ENCODE measurements at places on chromosomes 12 and 14.

- DNase-seq: no peak
These were observed 6.4 kb downstream of the NGB start for GRCh38 chr14:77264466-77265186.

GRCh38 chr12:47812797-47813510, 6.7 kb downstream of the HDAC7 start:
- no peak for DNase-seq

GRCh38 chr12:79329933-79330332, 360.8 kb downstream of the PAWR start:
- DNase-seq: no peak

- no peak for DNase-seq
These were observed 116.8 kb downstream of the WIF1 start for GRCh38 chr12:65004270-65004669.

- no peak for DNase-seq
These were observed 40.0 kb upstream of the SLC2A13 start for GRCh38 chr12:40145896-40146295.

GRCh38 chr12:62629971-62630739, 163.5 kb downstream of the MON2 start:
- DNase-seq: no peak

GRCh38 chr12:77855548-77855947, 24.9 kb downstream of the NAV3 start:
- no peak for DNase-seq

- DNase-seq: no peak
These were observed 8.3 kb upstream of the STAC3 start for GRCh38 chr12:57258977-57259970.

DNA sequence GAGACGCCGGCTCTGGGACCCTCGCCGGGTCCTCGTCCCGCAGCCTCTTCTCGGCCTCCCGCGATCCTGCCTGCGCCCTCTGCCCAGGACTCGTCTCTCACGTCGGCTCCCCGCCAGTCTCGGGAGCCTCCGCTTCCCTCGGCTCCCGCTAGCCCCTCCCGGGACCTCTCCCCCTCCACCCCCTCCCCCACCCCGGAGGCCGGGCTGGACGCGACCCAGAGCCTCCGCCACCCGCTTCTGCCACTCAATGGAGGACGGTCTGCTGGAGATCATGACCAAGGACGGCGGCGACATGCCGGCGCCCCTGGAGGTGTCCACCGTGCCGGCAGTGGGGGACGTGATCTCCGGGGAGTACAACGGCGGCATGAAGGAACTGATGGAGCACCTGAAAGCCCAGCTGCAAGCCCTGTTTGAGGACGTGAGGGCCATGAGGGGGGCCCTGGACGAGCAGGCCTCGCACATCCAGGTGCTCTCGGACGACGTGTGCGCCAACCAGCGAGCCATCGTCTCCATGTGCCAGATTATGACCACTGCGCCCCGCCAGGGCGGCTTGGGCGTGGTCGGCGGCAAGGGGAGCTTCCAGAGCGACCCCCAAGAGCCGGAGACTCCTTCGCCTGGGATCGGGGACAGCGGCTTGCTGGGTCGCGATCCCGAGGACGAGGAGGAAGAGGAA, 568 bp downstream of the CCDC184 start:
- DNase-seq: no peak

- DNase-seq: no peak
These were observed 35.4 kb downstream of the RAD52 start for GRCh38 chr12:913919-914698.

DNA sequence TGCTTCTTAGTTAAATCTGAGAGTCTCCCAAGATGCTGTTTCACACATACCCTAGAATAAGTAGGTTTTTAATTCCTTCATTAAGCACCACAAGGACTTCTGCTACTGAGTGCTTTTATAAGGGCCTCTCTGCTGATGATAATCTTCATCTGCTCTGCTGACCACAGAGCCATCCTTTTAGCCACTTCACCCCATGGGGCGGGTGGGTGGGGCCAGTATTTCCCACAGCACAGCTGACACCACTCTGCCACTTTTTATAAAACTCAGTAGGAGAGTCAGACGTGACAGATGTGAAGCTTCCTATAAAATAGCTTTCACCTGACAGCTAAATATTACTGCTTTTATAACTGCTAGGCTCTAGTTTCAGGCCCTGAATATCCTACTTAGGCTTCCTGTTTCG, 20.3 kb downstream of the FCF1 start:
- DNase-seq: no peak

GRCh38 chr12:23906329-23906728, 43.1 kb downstream of the SOX5 start:
- no peak for DNase-seq

- DNase-seq: no peak
These were observed 12.4 kb downstream of the DPF3 start for GRCh38 chr14:72881543-72881942.

GRCh38 chr14:44339231-44339630, 167.9 kb downstream of the FSCB start:
- DNase-seq: no peak

- DNase-seq: no peak
These were observed 9.6 kb downstream of the OR6S1 start for GRCh38 chr14:20631880-20632389.

DNA sequence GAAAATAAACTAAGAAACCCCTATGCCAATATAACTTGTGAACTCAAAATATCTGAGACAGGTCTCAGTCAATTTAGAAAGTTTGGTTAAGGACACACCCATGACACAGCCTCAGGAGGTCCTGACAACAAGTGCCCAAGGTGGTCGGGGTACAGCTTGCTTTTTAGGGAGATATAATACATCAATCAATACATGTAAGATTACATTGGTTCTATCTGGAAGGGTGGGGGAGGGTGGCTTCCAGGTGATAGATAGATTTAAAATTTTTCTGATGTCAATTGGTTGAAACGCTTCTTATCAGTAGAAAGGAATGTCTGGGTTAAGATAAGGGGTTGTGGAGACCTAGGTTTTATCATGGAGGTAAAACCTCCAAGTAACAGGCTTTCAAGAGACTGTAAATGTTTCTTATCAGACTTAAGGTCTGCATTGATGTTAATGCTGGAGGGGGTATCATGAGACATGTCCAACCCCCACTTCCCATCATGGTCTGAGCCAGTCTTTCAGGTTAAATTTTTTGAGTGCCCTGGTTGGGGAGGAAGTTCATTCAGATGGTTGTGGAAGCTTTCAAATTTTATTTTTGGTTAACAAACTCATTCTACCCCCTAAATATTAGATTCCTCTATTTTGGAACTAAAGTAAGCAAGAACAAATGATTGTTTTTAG, 82.0 kb upstream of the RASSF8 start:
- DNase-seq: no peak

DNA sequence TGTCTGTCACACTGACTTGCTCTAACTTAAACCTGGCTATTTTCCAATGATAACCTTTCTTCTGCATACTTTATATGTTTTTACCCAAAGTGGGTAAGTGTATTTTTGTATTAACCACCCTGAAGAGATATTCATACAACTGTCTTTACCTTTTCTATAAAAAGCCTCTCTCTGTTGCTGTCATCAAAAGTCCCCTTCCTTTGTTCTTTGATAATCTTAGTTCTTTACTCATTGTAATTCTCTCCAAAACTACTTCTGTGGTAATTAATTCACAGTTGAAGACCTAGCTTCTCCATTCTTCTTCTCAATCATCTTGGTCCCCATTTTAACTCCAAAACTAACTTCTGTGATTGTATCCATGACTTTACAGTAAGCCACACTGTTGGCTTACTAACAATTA, 479.7 kb upstream of the MGAT4C start:
- no peak for DNase-seq

All from NCI-H2029 (cell line).